ENCODE measurements at places on chromosomes 1 and 21.

DNA sequence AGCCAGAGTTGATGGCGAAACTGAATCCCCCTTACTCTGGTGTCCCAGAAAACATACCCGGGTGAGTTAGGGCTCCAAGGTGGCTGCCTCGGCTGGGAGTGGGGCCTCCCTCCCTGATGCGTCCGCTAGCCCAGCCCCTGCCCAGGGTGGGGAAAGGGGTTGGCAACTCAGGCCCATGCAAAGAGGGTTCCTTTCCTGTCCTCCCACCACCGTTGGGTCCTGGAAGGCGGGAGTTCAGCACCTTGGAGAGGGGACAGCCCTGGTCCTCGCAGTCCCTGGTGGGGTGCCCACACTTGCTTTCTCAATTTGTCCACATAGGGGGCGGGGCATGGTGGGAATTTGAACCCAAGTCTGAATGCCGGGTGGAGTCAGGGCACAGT lies 6.1 kb downstream of the SRM start:
- DNase-seq, result peak; percentile 49

DNA sequence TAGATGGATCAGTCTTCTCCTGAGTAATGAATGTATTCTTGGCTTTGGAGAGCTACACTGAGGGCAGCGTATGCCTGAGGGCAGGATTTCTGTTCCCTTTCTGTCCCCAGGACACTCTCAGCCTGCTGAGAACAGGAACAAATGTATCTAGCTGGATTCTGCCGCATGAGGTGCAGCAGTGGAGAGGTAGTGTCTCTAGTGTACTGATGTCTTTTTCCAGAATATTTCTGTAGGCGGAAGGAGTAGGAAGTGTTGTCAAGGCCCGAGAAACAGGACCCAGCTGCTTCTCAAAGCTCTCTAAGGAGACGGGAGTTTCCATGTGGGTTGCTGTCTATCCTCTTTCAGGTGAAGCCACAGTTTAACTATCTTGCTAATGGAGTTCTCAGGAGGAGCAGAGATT lies 65.5 kb downstream of the MT1HL1 start:
- no peak for DNase-seq

- peak; percentile 64 for DNase-seq
Observed at GRCh38 chr1:224433701-224434672, 610 bp downstream of the WDR26 start.

GRCh38 chr1:1348420-1349255 lies 580 bp downstream of the DVL1 start:
- DNase-seq, result no peak

DNA sequence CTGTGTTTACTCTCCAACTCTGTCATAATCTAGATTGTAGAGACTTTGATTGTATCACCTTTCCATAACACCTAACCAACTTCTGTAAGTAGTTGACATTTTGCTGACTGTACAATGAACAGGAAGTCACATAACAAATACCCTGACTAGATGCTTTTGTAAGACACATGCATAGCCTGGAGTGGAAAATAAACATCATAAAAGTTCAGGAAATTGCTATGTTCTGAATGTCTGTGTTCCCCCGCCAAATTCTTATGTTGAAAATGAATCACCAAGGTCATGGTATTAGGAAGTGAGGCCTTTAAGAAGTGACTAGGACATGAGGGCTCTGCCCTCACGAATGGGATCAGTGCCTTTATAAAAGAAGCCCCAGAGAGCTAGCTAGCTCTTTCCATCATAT lies 40.4 kb upstream of the ZSWIM5 start:
- DNase-seq, result peak; percentile 24

DNA sequence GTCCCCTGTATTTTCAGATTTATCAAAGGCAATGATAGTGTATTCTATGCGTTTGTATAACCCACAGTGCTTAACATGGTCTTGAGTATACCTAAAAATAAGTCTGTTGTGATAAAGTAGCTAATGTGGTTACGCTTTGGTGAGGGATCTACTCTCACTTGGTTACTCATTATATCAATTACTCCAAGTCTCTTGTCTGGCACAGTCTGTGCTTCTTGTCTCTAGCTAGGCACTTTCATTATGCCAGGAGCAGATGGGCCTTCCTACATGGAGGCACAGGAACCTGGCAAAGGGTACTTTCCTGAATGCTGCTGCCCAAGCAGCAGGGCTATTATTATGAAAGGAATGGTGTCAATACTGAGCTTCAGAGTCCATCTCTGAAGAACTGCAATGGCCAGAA lies 4.2 kb upstream of the PTPN22 start:
- DNase-seq, result no peak

GRCh38 chr21:33388188-33388587 lies 15.0 kb upstream of the IFNGR2 start:
- no peak for DNase-seq

DNA sequence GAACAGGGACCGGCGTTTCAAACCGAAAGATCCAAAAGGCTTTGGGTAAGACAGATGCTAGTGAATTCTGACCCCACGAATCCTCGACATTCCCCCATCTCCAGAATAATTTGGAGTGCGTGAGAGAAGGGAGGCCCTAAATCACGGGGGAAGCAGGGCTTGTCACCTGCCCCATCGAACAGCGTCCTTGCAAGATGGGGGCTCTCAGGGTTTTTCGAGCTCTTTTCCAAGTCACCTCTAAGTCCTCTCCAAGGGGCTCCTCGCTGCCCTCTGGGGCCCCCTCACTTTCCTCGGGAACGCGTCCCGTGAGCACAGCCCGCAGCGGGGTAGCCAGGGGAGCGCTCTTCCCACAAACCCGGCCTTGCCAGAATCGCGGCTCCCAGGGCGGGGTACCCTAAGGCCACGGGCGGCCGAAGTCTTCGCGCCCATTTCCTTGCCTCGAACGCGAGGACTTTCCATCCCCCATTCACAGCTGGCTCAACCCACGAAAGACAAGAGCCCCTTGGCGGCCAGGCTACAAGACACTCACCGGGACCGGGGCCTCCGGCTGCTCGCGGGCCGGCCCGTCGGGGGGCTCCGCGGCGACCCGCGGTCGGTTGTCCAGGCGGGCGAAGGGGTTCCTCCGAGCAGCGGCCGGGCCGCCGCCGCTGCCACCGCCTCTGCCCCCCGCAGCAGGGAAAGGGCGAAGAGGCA lies 546 bp downstream of the DONSON start:
- peak; percentile 46 for DNase-seq
